Mesothelial cell of epicardium (in vitro differentiated cells): ENCODE measurements at places on chromosomes 6 and 20.

DNA sequence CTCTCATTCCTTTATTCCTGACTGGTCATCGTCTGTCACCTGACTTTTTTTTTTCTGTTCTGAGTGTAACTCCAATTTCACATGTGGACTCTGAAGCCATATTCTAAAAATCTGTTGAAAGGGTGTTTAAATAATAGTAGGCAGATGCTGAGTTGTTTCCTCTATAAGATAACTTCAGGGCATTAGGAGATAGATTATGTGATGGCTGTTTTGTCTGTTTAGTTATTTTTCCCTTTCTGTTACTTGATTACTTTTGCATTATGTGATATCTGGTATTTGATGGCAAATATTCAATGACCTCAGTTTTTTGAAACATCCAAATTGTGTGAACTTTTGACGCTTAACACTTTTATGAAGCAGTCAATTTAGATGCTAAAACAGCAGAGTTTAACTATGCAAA lies 486.0 kb downstream of the BCKDHB start:
- DNase-seq = no peak
- no peak overlapping the region for H3K4me3 ChIP-seq
- H3K27me3 ChIP-seq = peaks cover 6% of the 10 kb centered on the region
- H3K36me3 ChIP-seq = no peaks in the 10 kb centered on the region

- no peaks in the 10 kb centered on the region for H3K36me3 ChIP-seq
- DNase-seq = no peak
- no peak overlapping the region for H3K4me3 ChIP-seq
- H3K27me3 ChIP-seq = peaks cover 59% of the 10 kb centered on the region
- H3K27ac ChIP-seq = no peak overlapping the region
- peaks cover 4% of the 10 kb centered on the region for H3K4me1 ChIP-seq
Observed at GRCh38 chr6:33895296-33895695, 91.5 kb upstream of the MLN start.

DNA sequence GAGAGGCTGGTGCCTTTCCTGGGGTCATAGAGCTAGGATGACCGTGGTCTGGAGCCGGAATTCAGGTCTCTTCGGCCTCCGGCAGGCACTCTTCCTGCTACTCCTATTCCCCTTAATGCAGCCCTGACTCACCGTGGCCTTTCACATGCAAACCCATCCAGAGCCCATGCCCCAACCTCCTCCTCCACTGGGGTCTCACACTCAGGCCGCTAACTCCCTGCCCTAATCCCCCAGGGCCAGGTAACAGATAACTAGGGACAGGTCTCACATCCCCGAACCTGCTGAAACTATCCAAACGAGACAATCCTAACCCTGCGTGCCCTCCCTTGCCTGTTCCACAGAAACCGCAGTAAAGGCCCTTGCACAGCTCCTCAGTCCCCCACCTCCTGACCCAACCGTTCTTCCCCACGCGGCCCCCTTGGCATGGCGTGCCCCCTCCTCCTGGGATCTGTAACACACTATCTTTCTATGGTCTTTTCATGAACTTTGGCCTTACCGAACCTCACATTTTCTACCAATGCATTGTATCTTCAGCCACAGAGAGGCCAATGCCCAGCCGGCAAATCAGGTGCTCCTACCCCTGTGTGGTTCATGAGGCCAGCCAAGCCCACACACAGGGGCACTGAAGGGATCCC lies 245.4 kb upstream of the EXOC2 start:
- H3K4me1 ChIP-seq = no peaks in the 10 kb centered on the region
- H3K27me3 ChIP-seq = peaks cover 61% of the 10 kb centered on the region
- no peak for DNase-seq
- no peak overlapping the region for H3K27ac ChIP-seq
- no peak overlapping the region for H3K4me3 ChIP-seq
- no peaks in the 10 kb centered on the region for H3K36me3 ChIP-seq

DNA sequence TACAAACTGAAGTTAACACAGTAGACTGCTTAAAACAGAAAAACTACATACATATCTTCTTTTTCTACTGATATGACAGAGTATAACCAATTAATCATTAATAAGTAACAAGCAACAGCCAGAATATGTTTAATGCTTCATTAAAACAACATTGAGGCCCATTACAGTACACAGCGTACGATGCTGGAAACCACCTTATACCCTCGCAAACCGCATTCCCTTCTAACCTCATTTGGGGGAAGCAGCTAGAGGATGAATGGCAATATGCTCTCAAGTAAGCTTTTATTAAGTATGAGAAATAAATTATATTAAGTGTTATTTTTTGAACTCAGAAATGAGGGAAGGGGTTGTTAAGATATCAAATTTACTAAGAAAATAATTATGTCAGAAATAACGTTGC lies 142.4 kb downstream of the GMDS start:
- H3K4me3 ChIP-seq = no peak overlapping the region
- no peaks in the 10 kb centered on the region for H3K27me3 ChIP-seq
- no peaks in the 10 kb centered on the region for H3K36me3 ChIP-seq
- no peak overlapping the region for H3K27ac ChIP-seq
- peaks cover 22% of the 10 kb centered on the region for H3K4me1 ChIP-seq

- no peak overlapping the region for H3K4me3 ChIP-seq
- no peaks in the 10 kb centered on the region for H3K36me3 ChIP-seq
- no peak overlapping the region for H3K27ac ChIP-seq
- H3K27me3 ChIP-seq = peaks cover 45% of the 10 kb centered on the region
Observed at GRCh38 chr6:44339301-44339700, 3.1 kb upstream of the SPATS1 start.

DNA sequence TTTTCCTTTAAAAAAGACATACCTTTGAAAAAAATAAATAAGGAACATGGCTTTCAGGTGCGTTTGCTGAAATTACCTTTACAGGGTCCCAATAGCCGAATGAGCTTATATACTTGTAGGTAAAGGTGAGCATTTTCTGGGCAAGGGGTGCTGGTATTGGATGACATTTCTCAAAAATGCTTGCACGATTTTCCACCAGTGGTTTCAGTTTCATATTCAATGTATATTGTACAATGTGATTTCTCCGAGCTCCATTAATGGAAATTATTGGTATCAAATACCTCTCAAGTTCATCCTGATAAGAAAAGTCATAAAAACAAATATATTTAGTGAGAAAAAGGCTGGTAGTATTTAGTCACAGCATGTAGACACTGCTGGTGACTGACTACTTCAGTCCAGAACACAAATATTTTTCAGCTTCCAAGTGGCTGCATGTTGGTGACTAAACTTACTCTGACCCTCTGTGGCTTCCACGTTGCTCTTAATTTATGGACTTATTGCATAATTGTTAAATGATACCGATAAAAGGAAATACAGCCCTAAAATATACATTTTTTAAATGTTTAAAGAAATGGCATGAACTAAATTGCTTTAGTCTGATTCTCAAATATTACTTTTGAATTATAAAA lies 32.9 kb upstream of the ZBTB24 start:
- H3K27ac ChIP-seq = no peak overlapping the region
- no peak for DNase-seq
- no peaks in the 10 kb centered on the region for H3K36me3 ChIP-seq
- H3K4me1 ChIP-seq = peaks cover 7% of the 10 kb centered on the region
- H3K4me3 ChIP-seq = no peak overlapping the region

- peaks cover 11% of the 10 kb centered on the region for H3K36me3 ChIP-seq
- no peaks in the 10 kb centered on the region for H3K27me3 ChIP-seq
- DNase-seq = no peak
- peaks cover 21% of the 10 kb centered on the region for H3K4me1 ChIP-seq
Observed at GRCh38 chr6:149366267-149366921, 33.7 kb upstream of the SUMO4 start.

DNA sequence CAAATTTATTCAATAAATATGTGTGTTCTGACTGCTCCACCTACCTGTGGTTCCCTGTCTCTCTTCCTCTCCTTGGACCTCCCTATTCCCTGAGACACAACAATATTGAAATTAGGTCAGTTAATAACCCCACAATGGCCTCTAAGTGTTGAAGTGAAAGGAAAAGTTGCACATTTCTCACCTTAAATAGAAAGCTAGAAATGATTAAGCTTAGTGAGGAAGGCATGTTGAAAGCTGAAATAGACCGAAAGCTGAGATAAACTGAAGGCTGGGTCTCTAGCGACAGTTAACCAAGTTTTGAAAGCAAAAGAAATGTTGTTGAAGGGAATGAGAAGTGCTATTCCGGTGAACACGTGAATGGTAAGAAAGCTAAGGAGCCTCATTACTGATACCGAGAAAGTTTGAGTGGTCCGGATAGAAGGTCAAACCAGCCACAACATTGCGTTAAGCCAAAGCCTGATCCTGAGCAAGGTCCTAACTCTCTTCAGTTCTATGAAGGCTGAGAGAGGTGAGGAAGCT lies 34.1 kb downstream of the UST start:
- H3K4me3 ChIP-seq = no peak overlapping the region
- DNase-seq = no peak
- no peak overlapping the region for H3K27ac ChIP-seq
- H3K4me1 ChIP-seq = peaks cover 3% of the 10 kb centered on the region

- H3K36me3 ChIP-seq = no peaks in the 10 kb centered on the region
- H3K27me3 ChIP-seq = peaks cover 27% of the 10 kb centered on the region
- H3K4me1 ChIP-seq = peaks cover 5% of the 10 kb centered on the region
- no peak overlapping the region for H3K4me3 ChIP-seq
- no peak overlapping the region for H3K27ac ChIP-seq
- no peak for DNase-seq
Observed at GRCh38 chr6:50185006-50185405, 135.3 kb upstream of the DEFB112 start.

GRCh38 chr20:19780261-19780660 lies 22.2 kb downstream of the RIN2 start:
- no peak for DNase-seq
- H3K4me1 ChIP-seq = peaks cover 50% of the 10 kb centered on the region

DNA sequence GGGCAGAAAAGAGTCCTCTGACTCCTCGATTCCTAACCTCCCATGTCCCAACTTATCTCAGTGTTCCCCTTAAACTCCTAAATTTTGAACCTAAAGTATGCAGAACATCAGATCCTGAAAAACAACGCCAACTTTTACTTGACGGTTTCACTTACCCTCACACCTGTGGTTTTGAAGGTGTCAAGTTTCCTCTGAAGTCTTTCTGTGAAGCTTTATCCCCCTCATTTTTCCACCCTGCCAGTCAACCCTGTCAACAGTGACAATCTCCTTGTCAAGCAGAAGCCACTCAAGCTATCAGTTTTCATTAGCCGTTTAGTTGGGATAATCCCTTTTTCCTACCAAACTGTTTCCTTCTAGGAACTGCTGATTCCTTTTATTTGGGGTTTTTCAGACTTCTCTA lies 245.4 kb upstream of the PREP start:
- no peaks in the 10 kb centered on the region for H3K36me3 ChIP-seq
- H3K4me3 ChIP-seq = no peak overlapping the region
- no peak overlapping the region for H3K27ac ChIP-seq
- no peaks in the 10 kb centered on the region for H3K4me1 ChIP-seq
- H3K27me3 ChIP-seq = peaks cover 20% of the 10 kb centered on the region
- no peak for DNase-seq

- DNase-seq = no peak
- no peaks in the 10 kb centered on the region for H3K4me1 ChIP-seq
- no peak overlapping the region for H3K27ac ChIP-seq
- H3K36me3 ChIP-seq = peaks cover 62% of the 10 kb centered on the region
- no peaks in the 10 kb centered on the region for H3K27me3 ChIP-seq
Observed at GRCh38 chr6:8041913-8042583, 22.1 kb downstream of the BLOC1S5 start.

GRCh38 chr6:74319292-74319691 lies 623.3 kb downstream of the CD109 start:
- DNase-seq = no peak
- no peak overlapping the region for H3K27ac ChIP-seq
- H3K36me3 ChIP-seq = no peaks in the 10 kb centered on the region
- peaks cover 2% of the 10 kb centered on the region for H3K27me3 ChIP-seq

DNA sequence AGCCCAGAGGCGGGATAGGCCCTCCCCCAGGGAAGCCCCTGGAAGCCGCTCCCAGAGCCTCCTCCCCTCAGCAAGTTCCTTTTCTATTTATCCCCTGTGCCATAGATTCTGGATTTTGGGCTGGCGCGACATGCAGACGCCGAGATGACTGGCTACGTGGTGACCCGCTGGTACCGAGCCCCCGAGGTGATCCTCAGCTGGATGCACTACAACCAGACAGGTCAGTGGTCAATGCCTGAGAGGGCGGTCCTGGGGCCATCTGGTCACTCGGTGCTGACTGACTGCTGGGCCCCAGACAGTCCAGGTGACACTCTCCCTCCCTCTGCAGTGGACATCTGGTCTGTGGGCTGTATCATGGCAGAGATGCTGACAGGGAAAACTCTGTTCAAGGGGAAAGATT lies 6.2 kb downstream of the MAPK13 start:
- DNase-seq = no peak
- H3K36me3 ChIP-seq = peaks cover 14% of the 10 kb centered on the region
- H3K4me3 ChIP-seq = no peak overlapping the region
- H3K27ac ChIP-seq = no peak overlapping the region
- H3K4me1 ChIP-seq = peaks cover 28% of the 10 kb centered on the region

GRCh38 chr6:37653933-37654565 lies 43.6 kb downstream of the MDGA1 start:
- no peak overlapping the region for H3K27ac ChIP-seq
- peaks cover 11% of the 10 kb centered on the region for H3K4me1 ChIP-seq
- no peak overlapping the region for H3K4me3 ChIP-seq
- H3K36me3 ChIP-seq = no peaks in the 10 kb centered on the region
- H3K27me3 ChIP-seq = peaks cover 35% of the 10 kb centered on the region

GRCh38 chr6:109861946-109862345 lies 116.2 kb upstream of the GPR6 start:
- H3K4me1 ChIP-seq = peaks cover 2% of the 10 kb centered on the region
- DNase-seq = no peak
- H3K27ac ChIP-seq = no peak overlapping the region
- H3K36me3 ChIP-seq = peaks cover 1% of the 10 kb centered on the region
- no peak overlapping the region for H3K4me3 ChIP-seq
- no peaks in the 10 kb centered on the region for H3K27me3 ChIP-seq
